ENCODE measurements at places on chromosomes 4 and X.

- no peak for DNase-seq
Observed at GRCh38 chr4:189843413-189844009, 97.2 kb upstream of the FRG1 start.

DNA sequence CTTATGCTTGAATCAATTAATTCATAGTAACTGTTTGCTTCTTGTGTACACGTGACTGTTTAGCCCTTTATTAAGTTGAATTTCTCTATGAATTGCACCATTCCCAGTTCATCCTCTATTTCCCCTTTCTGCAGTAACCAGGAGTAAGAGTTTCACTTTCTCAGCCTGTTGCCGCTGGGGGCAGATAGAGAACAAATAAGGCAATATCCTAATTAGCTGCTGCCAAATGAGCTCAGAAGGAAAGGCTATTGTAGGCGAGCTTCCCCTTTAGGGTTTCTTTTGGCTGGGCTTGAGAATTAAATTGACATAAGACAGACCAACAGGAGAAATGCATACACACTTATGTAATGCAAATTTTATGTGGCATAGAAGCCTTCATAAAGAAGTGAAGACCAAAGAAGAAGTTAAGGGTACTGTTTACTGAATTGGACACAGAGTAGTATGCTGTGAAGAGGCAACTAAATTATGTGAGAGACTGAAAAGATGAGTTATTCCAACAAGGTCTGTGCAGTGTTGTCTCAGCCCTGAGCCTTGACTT is 1594.7 kb downstream of the TECRL start:
- DNase-seq: no peak

DNA sequence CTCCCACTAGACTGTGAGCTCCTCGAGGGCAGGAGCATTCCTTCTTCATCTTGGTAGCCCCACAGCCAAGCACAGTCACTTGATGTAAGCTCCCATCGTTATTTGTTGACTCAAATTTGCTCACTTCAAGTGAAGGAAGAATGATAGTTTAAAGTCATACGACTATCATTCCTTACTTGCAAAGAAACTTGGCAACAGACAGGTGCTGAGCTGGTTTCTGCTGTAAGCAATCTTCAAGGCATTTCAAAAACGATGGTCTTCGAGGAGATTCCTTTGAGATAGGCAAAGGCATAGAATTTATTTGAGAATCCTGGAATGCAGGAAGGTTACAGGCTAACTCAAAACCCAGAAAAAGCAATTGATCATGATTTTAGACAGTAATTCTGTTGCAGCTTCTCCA is 64.8 kb downstream of the QDPR start:
- no peak for DNase-seq

DNA sequence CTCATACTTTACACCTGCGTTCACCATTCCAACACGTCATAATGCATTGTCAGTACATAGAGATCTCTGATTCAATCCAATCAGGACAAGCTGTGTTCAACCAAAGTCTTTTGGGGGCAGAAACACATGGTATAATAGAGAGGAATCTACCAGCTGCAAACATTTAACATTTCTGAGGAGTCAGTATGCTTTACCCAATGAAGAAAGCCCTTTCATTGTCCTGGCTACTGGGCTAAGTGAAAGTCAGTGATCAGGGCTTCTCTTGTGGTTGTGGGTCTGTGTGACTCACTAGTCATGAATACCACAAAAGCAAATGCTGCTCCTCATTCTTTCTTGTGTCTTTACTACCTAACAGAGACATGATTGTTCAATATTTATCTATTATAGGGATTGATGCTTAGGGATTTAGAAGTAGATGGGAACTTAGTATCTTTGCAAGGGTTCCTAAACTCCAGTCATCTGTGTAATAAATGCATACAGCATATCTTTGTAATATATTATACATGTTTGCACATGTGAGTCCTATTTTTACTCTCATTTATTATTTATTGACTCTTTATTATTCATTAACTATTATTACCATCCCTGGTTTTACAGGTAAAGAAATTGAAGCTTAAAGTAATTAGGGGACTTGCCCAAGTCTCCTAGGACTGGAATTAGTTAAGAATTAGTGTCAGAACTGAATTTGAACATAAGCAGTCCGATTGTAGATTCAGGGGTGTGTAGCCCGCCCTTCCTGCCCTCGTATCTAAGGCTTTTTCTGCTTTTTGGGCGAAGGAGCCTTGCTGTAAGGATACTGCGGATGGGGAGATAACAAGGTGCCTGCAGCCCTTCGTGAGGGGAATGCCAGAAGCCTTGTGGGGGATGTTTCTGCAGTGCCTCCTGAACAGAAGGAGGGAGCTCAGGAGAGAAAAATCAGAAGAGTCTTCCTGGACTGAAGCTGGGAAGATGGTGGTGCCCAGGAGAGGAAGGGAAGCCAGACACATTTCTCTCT is 353.1 kb upstream of the BOD1L1 start:
- no peak for DNase-seq

- DNase-seq: no peak
Observed at GRCh38 chr4:78765432-78766006, 10.6 kb upstream of the BMP2K start.

- DNase-seq: no peak
Observed at GRCh38 chr4:114038762-114039387, 59.4 kb upstream of the ARSJ start.

GRCh38 chr4:17250591-17250990 is 261.3 kb downstream of the QDPR start:
- DNase-seq: no peak

DNA sequence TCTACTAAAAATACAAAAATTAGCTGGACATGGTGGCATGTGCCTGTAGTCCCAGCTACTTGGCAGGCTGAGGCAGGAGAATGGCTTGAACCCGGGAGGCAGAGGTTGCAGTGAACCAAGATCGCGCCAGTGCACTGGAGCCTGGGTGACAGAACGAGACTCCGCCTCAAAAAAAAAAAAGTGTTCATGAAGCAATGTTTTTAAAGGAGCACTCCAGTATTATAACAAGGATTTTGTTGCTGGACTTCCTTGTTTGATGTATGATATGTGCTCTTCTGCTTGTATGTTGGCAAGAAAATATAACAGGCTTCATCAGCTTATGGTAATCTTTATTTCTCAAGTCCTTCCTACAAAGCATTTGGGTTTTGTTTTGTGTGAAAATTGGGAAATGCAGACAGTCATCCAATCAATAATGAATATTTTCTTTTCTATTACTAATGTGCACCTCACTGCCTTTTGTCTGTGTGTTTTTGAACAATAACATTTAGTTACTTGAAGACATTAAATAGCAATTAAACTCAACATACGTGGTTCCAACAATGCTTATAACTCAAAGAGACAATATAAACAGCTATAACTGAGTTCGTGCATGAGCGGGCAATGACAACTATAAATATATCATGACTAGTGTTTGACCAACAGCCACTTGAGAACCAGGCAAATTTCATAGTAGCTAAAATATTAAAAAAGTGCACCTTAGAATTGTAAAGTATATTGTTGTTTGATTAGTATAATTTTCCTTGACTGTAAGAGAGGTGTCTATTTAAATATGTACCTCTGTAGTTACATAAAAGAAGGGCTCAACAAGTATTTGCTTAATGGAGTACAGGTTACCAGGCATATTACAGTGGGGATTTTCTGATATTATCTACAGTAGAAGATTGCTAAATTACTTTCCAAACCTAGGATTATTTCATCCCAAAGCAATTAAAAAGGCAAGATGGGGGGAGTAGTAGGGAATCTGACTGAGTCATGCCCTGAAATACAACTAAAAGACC is 210.7 kb downstream of the PPP3CA start:
- no peak for DNase-seq

DNA sequence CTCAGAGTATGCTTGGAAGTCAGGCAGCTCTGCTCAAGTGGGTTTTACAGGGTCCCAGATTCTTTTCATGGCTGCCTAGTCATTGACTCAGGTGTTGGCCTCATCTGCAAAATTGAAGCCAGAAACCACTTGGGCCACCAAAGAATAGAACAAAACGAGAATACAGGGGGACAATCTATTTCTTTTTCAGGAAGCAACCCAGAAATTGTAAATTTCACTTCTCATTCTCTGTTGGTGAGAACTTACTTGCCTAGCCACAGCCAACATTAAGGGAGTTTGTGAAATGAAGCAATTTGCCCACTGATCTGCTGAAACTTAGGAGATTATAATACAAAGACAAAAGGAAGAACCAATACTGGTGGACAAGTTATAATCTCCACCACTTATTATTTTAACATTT is 8.6 kb upstream of the TKTL2 start:
- no peak for DNase-seq
